Activated effector memory CD4-positive, alpha-beta T cell treated with anti-CD3 and anti-CD28 coated beads, Interleukin-2, amount 50 U/mL, for 16 hours (primary cell): ENCODE measurements at places on chromosomes 11 and 22.
A peak's percentile ranks its signal among the peaks of the same experiment; 100 is the strongest.

- DNase-seq, result peak; percentile 62
Measured at GRCh38 chr11:45145379-45146071, 914 bp upstream of the PRDM11 start.

- no peak for DNase-seq
Measured at GRCh38 chr11:21511835-21512440, 680.9 kb upstream of the ANO5 start.

GRCh38 chr22:22425783-22426624, 82.5 kb downstream of the ZNF280B start:
- DNase-seq, result no peak

- DNase-seq, result no peak
Measured at GRCh38 chr11:75268626-75269366, 28.2 kb downstream of the TPBGL start.

DNA sequence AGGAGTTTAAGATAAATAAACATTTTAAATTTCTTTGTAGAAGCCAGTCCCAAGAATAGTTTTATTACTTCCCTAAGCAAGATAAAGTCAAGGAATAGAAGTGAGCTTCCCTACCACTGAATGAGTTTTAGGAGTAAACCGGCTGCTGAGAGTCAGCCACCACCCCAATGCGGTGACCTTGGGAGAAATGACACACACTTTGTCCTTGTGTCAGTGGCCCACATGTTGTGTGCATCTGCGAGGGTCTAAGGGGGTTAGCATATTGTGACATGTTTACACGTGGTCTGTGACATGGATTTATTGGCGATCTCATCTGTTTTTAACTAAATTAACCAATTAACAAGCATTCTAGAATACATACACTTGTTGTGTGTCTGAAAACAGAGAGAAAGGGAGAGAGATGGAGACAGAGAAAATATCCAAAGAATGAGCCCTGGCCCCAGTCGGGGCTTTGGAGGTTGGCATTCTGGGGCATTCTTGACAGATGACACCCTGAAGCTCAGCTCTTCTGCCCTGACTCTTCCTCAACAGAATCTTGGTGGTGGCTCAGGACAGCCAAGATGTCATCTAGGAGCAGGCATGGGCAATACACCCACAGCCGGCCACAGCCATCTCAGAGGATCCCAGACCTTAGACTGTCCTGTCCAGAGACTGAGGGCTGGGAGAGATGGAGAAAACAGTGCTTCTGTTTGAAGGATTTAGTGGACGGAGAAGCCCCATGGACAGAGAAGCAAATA, 29.7 kb upstream of the TMPRSS4 start:
- no peak for DNase-seq

GRCh38 chr22:27510024-27510423, 291.5 kb downstream of the MN1 start:
- DNase-seq, result no peak

DNA sequence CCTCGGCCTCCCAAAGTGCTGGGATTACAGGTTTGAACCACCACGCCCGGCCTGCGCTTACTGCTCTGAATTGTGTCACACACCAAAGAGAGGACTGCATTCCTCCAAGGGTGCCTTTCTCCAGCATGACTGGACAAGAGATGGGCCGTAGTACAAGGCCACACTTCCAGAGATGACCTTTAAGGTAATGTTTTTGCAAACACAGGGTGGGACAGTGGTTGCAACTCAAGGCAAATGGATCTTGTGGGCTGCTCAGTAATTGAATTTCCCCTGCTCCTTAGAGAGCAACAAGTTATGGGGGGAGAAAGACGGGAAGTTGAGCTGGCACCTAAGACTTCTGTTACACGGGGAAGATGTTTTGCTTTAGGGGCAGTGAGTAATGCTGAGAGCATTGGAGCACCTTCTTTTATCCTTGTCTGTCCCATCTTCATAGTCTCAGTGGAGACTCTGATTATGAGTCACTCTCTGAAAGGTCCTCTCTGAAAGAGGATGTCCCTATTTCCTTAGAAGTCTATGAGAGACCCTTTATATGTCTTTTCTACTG, 66.3 kb downstream of the C11orf91 start:
- DNase-seq, result no peak

DNA sequence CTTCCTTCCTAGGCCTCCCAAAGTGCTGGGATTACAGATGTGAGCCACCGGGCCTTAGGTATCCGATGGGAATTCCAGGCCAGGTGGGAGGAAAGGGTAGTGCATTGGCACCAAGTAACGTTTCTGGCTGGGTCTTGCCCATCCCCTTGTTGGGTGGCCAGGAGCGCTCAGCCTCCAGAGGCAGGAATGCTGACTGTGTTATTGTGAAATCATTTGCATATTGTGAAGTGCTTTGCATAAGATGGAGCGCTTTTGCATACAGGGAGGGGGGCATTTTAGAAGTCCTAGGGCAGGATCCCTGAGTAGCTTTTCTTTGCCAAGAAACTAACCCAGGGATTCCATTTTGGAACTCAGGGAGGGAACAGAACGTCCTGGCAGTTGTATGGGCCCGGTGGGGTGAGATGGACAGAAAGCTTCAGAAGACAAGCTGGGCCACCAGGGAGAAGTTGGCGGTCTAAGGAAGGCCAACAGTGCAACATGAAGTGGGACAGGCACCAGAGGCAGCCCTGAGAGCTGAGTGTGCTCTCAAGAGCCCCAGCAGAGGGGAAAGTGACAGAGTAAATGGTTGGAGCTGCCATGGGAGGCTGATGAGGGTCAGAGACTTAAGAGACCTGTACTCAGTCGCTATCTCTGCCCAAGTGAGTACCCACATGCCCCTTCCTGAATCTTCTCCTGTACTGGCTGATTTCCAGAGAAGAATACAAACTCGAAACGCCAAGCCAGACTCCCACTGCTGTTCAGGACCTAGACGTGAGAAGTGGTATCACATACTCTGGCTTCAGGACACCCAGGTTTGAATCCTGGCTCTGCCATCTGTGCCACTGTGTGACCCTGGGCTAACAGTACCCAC, 1.3 kb upstream of the SLC39A13 start:
- no peak for DNase-seq

GRCh38 chr11:93784935-93785360, 866 bp downstream of the MED17 start:
- no peak for DNase-seq

- DNase-seq, result no peak
Measured at GRCh38 chr22:46797355-46797754, 34.9 kb downstream of the TBC1D22A start.

DNA sequence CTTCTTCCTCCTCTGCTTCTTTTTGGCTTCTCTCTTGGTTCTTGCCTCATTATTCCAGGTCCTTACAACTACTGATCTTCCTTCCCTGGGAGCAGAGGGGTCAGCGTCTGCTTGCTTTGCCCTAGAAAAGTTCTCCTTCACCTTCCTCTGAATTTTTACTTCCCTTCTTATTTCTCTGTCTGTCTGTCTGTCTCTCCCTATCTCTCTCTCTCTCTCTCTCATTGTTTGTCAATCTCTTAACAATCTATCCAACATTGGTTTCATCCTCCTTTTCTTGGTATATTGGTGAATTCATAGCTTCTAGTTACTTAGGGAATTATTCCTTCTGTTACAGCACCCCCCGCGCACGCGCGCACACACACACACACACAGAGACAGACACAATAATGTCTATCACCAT, 559.1 kb downstream of the MN1 start:
- DNase-seq, result no peak

DNA sequence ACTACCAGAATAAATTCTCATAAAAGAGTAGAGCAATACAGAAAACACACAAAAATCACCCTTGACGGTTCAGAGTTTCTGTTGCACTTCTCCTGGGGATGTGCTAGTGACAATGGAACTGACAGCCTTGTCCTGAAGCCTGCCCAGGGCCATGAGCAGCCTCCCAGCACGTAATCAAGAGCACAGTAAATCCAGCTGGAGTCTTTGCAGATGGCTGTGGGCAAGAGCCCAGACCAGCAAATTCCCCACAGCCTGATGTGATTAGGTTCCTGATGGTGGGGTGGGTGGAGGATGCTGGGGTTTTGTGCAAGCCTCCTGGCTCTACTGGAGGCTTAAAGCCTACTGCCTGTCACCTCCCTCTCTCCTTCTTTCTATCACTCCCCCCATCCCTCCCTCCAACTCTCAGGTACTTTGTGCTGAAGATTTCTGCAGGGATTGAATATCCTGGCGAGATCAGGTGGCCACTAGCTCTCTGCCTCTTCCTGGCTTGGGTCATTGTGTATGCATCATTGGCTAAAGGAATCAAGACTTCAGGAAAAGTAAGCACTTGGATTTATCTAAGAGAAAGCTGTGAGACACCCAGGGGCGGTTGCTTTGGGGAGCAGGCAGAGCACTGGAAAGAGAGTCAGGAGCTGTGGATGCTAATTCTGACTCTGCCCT, 18.1 kb downstream of the SLC6A5 start:
- DNase-seq, result no peak

DNA sequence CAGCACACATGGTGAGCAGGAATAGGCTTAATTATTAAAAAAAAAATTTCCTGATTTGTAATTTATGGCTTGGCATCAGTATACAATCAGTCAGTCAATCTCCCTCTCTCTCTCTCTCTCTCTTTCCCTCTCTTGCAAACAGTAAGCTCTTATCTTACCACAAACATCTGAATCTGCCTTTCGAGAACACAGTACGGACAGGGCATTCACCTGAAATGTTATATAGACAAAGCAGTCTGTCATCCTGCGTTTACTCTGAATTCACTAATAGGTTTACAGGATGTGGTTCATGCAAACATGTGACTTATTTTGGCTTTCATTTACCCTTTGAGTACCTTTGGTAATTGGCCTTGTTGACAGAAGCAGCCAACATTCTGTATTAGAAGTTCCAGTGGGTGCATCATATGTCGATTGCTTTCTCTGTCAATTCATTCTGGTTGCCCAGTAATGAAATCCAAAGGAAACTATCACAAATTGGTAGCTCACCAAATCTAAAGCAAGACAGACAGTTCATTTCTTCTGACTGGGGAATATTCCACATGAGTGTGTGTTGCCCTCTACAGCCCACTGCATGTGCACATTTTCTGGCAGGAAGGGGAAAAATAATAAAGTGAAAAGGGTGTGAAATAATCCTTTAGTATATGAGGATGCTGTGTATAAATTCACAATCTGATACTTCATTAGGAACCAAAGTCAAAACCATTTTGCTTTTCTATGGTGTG, 1058.2 kb downstream of the LRRC4C start:
- DNase-seq, result no peak

GRCh38 chr22:27226666-27227065, 569.3 kb downstream of the MIAT start:
- no peak for DNase-seq

GRCh38 chr11:105142167-105142566, 2.6 kb upstream of the CARD18 start:
- no peak for DNase-seq

- peak; percentile 98 for DNase-seq
Measured at GRCh38 chr22:41446639-41447434, at the start of gene TOB2. Gene TOB2, minus strand, starts transcription at chr22:41446801. Its CDS starts 9,456 bp downstream, at chr22:41437345.

DNA sequence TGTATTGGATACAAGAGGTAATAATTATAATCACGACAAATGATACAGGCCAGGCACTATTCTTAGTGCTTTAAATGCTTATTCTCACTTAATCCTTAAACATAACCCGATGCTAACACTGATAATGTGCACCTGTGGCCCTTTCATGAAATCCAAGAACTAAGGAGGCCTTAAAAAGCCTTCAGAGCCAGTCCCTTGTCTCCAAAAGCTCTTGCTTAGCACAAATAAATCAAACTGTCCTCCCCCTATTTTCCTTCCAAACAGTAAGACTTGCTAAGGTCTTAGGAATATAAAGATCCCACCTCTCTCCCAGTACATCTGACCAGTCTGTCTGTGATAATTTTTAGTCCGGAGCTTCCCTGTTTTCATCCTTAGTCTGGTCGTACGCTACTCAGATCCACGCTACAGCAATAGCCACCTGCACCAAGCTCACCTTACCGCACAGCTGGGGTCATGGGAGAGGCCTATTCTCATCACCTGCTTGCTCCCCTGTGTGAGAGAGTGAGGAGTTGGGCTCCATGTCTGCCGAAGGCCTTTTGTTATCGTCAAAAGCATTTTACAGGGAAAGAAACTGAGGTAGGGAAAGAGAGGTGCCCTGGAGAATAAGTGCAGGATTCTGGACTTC, 16.9 kb downstream of the FXYD6 start:
- no peak for DNase-seq

DNA sequence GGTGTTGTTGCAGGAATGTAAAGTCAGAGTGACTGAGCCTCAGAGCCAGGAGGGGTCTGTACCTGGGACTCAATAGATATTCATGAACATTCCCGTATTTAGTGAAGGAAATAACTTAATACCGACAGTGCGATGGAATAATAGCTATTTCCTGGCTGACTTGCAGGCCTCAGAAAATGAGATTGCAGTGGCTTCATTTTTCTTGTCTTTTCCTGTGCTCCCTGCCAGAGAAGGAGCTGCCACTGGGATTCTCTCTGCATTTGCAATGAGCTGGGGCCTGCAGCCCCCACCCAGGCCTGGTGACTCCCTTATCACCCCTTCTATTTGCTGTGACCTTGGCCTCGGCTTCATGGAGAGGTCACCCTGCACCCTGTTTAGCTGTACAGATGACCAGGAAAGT, 173.4 kb downstream of the MIAT start:
- no peak for DNase-seq

DNA sequence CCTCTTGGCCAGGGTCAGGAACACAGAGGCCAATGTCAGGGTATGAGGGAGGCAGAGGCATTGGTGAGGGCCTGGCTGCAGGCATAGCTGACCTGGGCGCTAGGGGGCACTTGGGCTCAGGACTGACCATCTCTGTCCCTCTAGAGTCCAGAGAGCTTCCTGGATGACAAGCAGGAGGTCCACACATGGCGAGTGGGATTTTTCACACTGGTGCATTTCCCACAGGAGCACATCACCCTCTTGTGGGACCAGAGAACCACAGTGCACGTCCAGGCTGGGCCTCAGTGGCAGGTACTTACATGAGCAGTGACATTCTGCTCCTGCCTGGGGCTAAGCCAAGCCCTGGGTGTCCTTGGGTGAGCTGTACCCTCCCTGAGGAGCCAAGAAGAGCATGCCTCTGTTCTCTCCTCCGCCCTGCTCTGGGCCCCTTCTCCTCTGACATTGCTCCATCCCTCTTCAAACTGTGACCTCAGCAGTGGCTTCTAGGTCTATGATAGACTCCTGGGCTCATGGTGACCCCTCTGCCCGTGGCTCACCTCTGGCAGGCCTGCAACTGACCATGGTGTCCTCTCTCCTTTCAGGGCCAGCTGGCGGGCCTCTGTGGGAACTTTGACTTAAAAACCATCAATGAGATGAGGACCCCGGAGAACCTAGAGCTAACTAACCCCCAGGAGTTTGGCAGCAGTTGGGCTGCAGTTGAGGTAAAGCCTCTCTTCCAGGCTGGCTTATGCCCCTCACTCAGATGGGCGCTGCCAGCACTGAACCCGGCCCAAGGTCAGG, 46.6 kb downstream of the OTOG start:
- DNase-seq, result peak; percentile 43
